Activated CD8-positive, alpha-beta T cell treated with anti-CD3 and anti-CD28 coated beads for 36 hours (primary cell): ENCODE measurements at places on chromosomes 11 and 22.

DNA sequence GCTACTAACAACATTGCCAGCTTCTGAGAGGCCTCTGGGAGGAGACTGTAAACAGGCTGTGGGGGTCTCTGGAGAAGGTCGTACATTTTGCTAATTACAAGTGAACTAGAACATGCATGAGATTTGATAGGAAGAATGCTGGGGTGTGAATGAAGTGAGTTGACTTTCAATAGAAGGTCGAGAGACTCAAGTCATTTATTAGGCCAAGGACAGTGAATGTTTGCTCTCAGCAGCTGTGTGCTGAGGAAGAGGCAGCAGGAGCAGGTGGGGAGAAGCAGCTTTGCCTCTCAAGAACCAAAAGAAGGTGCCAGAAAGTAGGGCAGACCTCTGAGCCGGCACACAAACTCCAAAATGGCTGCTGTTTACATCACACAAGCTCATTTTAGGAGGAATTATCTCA, 91.7 kb downstream of the PIWIL4 start:
- DNase-seq: no peak

GRCh38 chr11:119699227-119699626, 29.8 kb downstream of the NECTIN1 start:
- DNase-seq: no peak

- DNase-seq: peak; percentile 0
Measured at GRCh38 chr22:37211866-37212173, 457 bp downstream of the SSTR3 start.

DNA sequence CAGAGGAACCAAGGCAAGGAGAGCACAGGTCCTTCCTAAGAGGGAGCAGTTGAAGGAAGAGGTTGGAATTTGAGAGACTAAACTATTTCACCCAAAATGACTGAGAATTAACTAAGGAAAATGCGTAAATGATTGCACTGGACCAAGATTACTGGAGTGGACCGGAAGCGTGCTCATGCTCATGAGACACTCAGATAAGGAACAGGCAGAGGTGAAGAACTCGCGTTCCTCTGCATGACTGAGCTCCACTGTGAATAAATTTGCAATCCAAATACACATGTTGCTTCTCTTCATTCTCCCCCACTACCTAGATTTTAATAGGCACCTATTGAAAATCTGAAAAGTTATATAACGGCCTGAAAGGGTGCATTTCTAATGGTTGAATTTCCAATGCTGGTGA, 207.0 kb downstream of the KIRREL3 start:
- DNase-seq: no peak

GRCh38 chr11:96097844-96098421, 174.0 kb upstream of the MTMR2 start:
- no peak for DNase-seq

DNA sequence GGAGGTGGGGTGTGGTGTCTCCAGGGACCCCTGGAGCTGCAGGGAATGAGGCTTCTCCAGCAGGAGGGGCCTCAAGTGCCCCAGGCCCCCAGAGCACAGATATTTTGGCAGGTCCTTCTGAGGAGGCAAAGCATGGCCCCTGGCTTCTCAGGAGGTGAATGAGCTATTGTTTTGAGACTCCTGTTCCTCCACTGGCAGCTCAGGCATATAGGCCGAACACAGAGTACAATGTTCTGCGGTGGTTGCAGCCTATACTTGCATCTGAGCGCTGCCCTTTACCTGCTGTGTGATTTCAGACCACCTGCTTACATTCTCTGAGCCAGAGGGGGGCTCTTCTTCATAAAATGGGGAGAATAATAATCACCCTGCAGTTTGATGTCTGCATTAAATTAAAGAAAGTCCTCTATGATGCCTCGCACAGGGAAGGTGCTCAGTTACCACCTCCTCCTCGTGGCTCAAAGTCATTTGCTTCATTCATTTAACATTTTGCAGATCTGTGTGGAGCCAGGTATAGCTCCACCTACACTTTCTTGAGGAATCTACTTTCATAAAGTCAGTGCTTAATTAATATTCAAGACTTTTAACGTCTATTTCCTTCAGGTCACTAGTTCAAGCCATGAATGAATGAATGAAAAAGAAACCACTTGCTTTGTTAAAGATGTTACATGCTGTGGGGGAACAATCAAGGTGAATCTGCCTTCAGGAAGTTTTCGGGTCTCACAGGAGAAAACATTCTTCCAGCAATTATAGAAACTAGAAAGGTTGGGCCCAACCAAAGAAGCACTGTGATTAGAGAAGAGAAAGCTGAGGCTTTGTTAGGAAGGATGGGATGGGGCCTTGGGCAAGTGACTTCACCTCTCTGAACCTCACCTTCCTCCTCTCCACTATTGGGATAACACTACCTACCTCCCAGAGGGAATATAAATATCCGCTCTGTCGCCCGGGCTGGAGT, 68.4 kb downstream of the ADAMTS15 start:
- DNase-seq: no peak

GRCh38 chr22:19974935-19975706, 33.5 kb upstream of the TXNRD2 start:
- DNase-seq: no peak

GRCh38 chr22:42307806-42308563, 37.5 kb upstream of the TCF20 start:
- DNase-seq: no peak

- no peak for DNase-seq
Measured at GRCh38 chr11:94639901-94640721, 72.9 kb downstream of the PIWIL4 start.

GRCh38 chr11:74839446-74839845, 90.8 kb downstream of the RNF169 start:
- no peak for DNase-seq

DNA sequence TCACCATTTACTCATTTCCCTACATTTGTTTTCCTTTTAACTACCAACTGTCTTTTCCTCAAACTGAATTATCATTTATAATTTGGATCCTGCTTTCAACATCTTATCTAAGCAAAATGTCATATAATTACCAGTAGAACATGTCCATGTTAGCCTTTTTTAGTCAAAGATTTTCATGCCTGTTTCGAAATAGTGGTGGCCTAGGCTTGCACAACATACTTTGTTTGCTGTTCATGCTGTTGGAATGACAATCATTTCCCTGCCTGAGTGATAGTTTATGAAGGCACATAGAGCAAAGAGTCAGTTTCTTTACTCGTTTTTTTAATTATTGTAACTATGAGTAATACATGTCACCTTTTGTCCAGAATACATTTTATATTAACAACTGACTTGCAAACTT, 144.3 kb upstream of the ANO3 start:
- DNase-seq: no peak

DNA sequence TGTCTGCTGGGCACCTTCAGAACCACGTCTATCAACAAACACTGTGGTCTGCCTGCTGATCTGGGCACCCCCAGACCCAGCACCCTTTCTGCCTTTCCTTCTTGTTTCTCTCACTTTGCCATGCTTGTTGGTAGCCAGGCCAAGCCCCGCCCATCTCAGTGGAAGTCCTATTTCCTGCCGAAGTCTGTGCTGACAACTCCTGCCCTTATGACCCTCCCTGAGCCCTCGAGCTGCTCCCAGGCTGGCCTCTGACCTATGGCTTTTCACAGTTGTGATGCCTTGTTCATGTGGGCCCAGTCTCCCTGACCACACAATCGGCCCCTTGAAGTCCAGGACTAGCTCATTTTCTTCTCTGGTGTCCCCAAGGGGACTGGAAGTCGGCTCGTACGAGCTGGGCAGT, 132.1 kb downstream of the DSCAML1 start:
- DNase-seq: no peak

- DNase-seq: no peak
Measured at GRCh38 chr11:94558468-94558867, 8.7 kb upstream of the PIWIL4 start.

- no peak for DNase-seq
Measured at GRCh38 chr11:73710964-73711363, 49.9 kb downstream of the RAB6A start.

DNA sequence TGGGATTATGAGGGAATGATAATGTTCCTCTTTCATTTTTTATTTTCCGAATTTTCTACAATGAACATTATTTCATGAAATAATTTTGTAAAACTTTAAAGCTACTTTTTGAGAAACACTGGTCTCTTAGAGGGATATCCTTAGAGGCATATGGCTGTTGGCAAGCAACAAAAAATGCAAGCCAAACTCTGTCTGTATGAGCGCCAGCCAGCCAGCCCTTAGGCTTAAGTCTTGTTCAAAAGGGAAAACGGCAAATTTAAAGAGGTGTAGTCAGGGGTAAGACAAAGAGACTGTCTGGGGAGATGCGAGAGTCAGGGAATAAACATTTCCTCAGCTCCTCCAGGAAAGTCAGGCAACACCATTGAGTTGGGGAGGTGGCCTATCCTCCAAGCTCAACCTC, 22.5 kb downstream of the ASCC2 start:
- no peak for DNase-seq

DNA sequence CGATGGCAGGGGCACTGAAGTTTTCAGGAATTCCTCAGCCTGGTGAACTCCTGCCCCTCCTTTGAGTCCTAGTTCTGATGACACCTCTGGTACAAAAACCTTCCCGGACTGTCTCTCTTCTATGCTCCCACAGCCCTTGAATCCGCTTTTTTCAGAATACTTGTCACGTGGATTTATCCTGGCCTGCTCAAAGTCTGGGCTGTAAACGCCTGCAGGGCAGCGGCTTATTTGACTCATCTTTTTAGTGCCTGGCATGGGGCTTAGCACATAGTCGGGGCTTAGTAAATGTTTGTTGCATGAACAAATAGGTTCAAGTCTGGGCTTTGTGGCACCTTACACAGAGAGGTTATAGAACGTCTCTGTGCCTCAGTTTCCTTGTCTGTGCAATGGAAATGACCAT, 13.4 kb upstream of the KCNJ11 start:
- DNase-seq: no peak

GRCh38 chr22:22168190-22168940, 76.2 kb upstream of the VPREB1 start:
- DNase-seq: peak; percentile 16

GRCh38 chr11:45076761-45077160, 69.7 kb upstream of the PRDM11 start:
- DNase-seq: no peak

- no peak for DNase-seq
Measured at GRCh38 chr22:28333088-28333487, 346.6 kb downstream of the TTC28 start.

DNA sequence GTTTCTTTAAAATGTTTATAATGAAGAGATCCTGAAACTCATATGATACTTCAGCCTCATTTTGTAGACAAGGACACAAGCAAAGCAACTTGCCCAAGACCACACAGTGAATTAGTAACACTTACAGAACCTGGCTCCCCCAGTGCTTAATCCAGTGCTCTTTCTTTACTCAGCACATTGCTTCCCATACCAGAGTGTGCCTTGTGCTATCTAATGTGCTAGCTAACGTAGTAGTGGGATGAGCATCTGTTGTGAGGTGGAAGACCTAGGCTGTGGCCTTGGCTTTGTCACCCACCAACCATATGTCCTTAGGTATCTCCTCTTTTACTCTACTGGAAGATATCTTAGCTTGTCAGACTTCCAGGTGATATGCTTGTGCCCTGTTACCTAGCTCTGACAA, 5.1 kb downstream of the SPCS2 start:
- DNase-seq: no peak

DNA sequence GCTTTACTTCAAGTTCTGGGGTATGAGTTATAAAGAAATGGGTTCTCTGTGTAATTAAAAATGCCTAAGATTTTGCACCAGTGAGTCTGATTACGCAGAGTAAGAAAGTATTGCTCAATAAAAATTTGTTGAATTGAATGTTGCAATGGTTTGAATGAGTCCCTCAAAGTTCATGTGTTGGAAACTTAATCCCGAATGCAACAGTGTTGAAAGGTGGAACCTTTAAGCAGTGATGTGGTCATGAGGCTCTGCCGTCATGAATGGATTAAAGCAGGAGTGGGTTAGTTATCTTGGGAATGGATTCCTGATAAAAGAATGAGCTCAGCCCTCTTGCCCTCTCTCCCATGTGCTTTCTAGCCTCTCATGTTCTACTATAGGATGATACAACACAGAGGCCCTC, 52.6 kb upstream of the SESN3 start:
- DNase-seq: no peak

GRCh38 chr11:88405853-88406252, 68.3 kb upstream of the CTSC start:
- DNase-seq: no peak

- DNase-seq: no peak
Measured at GRCh38 chr11:111189466-111189865, 56.1 kb upstream of the POU2AF2 start.

DNA sequence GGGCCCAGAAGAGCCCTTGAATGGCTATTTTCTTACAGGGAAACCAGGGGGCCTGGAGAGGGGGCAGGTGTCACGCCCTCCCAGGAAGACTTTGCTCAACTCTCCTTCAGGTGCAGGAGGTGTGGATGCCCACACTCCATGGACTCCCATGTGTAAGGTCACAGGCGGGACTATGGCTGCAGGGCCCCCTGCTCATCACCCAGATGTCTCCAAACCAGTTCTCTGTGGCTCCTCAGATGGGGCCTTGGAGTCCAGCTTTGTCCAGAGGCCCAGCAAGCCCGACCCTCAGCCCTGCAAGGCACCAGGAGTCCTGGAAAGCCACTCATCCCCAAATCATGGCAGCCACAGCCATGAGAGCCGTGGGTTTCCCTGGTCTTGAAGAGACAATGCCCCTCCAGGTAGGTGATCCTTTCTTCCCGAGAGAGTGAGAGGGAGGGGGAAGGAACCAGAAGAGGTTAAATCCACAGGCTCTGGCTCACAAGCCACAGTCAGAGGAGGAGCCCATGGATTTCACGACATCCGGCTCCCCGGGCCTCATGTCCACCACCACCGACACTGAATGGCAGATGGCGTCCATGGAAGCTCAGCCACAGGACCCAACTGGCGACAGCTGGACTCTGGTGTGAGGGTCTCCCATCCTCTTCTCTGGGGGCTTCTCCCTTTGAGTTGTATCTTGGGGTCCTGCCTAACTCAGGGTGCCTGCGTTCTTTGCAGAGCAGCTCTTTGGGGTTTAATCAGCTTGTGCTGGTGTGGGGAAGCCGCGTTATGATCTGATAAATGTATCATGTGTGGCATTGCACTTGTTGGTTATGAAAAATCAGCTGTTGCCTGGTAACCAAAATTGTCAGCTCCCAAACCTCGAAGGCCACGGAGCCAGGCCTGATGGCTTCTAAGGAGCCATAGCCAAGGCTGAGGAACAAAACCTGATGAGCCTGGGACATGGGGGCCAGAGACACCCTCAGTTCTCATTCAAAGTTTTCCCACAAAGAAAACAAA, 620.4 kb downstream of the BRD1 start:
- no peak for DNase-seq

DNA sequence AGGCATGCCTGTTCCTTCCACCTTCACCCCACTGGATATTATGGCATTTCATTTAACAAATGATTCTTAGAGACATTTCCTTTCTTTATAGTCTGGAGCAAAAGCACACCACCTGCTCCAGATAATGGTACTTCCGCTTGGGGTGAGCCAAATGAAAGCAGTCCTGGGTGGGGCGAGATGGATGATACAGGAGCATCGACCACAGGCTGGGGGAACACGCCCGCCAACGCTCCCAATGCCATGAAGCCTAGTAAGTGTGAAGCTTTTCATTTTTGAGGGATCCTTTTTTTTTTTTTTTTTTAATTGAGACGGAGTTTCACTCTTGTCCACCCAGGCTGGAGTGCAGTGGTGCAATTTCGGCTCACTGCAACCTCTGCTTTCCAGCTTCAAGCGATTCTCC, 76.3 kb upstream of the ADSL start:
- no peak for DNase-seq

GRCh38 chr11:63641727-63642126, 27.5 kb upstream of the PLAAT3 start:
- no peak for DNase-seq
